Smooth muscle cell of trachea (primary cell): ENCODE measurements at places on chromosomes 11 and 22. TPM values are rescaled to one million over a fixed set of nuclear protein-coding genes. Genes with fewer than 3 reads are reported as not detected.

The HEPHL1 gene
- not detected in 2 replicates for total RNA-seq

The CARD10 gene
- total RNA-seq, result 2.0 and 4.1 TPM in 2 replicates

The NECTIN1 gene
- 2.0 and 3.3 TPM in 2 replicates for total RNA-seq

The SAA1 gene
- total RNA-seq, result not detected in 2 replicates

The CD3E gene
- total RNA-seq, result not detected in 2 replicates

The APOA5 gene
- total RNA-seq, result not detected in 2 replicates

The RPS19BP1 gene
- 45.0 and 60.1 TPM in 2 replicates for total RNA-seq

The PKDREJ gene
- total RNA-seq, result under 0.01 TPM in 1 of 2 replicates, not detected in the other
